Endothelial cell of umbilical vein (primary cell): ENCODE measurements at places on chromosomes 3 and 15.

DNA sequence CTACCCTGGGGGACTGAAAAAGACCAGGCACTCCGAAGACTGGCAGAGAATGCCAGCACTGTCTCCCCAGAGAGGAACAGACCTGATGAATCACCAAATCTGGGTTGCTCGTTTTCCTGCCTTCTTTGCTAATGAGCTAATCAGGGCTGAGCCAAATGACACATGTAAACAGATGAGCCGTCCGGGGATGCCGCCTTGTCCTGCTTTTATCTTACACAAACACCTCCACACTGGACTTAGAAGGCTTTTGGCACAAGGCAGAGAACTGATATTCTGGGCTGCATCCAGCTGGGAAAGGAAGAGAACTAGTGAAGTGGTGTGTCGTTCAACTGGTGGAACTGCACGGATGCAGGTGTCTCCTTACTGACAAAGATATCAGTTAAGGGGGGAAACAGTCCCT, 88.1 kb downstream of the MECOM start:
- DNase-seq: peak; percentile 85

- no peak for DNase-seq
These were observed 447 bp upstream of the SHQ1 start for GRCh38 chr3:72848703-72849081.

DNA sequence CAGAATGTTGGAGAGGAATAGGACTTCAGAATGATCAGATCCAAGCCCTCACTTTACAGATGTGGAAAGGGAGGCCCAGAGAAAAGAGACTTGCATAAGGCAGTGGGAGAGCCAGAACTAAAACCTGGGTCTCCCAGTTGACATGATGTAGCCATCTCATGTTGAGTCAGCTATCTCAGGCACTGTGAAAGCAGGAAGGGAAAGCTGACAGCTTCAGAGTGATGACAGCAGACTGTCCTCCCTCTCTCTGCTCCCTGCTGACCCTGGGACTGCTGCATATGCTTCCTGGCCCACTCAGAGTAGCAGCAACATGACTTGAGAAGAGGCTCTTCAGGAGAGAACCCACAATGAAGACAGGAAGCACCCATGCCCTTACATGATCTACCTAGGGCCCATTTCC, 14.7 kb downstream of the FHIT start:
- no peak for DNase-seq

- no peak for DNase-seq
These were observed 21.7 kb downstream of the GRIP2 start for GRCh38 chr3:14518432-14518802.

- peak; percentile 77 for DNase-seq
These were observed 138.0 kb downstream of the FBN1 start for GRCh38 chr15:48507416-48508065.

GRCh38 chr3:119300991-119301391, 6.8 kb downstream of the ARHGAP31 start:
- no peak for DNase-seq

GRCh38 chr3:46640927-46641326, 28.6 kb downstream of the FAM240A start:
- no peak for DNase-seq

- peak; percentile 43 for DNase-seq
These were observed 521.1 kb downstream of the NR2F2 start for GRCh38 chr15:96851613-96852012.

DNA sequence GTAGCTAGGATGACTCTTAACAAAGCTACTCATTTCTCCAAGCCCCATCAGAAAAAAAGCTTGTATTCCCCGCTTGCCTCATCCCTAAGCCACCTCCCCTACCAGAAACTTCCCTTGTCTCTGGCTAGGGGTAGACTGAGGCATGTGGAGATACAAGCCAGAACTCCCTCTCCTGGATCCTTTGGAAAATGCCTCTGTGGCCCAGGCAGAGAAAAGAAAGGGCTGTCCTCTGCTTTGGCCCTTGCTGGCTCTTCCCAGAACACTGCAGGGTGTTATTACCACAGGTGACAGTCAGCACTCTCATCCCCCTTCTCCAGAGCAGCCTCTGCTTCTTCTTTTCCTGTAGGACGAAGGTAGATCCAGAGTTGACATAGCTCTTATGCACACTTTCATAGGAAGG, 15.2 kb downstream of the RMDN3 start:
- DNase-seq: no peak

GRCh38 chr3:77489216-77489615, 449.3 kb downstream of the ROBO2 start:
- DNase-seq: no peak

GRCh38 chr3:71207632-71208031, 375.9 kb downstream of the FOXP1 start:
- no peak for DNase-seq

DNA sequence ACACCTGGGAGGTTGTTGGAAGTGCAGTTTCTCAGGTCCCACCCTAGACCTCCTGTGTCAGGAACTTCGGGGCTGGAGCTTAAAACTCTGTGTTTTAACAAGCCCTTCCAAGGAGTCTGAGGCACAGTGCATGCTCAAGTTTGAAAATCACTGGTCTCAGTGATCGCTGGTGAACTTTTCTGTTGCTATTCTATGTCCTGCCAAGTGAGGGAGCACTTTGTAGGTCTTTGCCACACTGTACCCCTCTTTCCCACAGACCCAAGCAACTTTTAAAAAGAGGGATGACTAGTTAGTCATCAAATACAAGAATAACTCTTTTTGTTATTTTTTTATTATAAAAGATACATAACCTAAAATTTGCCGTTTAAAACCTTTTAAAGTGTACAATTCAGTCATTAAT, 133.7 kb downstream of the AGBL1 start:
- no peak for DNase-seq

- no peak for DNase-seq
These were observed 573.3 kb downstream of the EPHB1 start for GRCh38 chr3:135368316-135368715.

- no peak for DNase-seq
These were observed 31.9 kb downstream of the STARD5 start for GRCh38 chr15:81291916-81292522.

- DNase-seq: peak; percentile 57
These were observed 296.7 kb downstream of the PTPRG start for GRCh38 chr3:61858054-61858453.

DNA sequence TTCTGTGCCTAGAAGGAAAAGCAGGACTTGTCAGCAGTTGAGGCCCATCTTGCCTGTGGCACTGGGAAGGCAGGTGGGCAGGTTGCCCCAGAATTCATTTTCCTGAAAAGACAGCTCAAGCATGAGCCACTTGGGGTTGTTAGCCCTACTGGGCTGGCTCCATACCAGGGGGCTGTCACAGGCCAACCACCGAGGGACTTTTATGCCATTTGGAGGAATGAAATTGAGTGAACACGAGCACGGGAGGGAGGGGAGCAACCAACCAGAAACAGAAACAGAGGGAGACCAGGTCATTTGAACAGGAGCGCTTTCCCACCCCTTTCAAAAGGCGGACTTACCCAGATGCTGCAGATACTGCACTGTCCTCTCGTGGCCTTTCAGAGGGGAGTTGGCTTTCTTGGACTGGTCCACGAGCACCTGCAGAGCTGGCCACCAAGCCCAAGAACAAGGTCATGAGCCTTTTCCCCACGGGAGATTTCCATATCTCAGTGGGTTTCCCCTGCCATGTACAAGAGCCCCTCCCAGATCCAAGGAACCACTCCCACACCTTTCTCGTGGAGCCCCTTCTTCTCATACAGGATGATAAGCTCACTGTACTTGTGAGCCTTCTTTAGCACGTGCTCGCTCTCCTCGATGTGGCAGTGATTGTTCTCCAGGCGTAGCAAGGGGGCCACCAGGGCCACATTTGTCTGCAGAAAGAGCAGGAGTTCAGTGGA, 9.9 kb upstream of the PLA2G4F start:
- DNase-seq: no peak

- DNase-seq: no peak
These were observed 209.4 kb upstream of the IGF1R start for GRCh38 chr15:98438907-98439306.

DNA sequence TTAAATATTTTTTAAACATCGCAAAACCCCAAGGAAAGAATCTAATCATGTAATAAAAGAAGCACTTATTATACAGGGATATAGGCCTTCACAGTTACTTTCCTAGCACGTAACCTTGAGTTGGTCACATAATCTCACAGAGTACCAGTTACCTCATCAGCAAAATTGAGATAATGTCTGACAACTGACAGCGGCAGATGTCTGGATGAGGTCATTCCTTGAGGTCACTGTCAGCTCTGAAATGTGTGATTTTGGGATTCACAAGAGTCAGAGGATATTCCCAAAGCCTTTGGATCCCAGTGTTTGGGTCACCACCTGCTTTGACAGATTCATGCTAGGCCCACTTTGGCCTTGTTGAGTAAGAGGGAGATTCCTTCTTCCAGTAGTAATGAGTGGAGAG, 151.4 kb upstream of the SEMA6D start:
- no peak for DNase-seq

DNA sequence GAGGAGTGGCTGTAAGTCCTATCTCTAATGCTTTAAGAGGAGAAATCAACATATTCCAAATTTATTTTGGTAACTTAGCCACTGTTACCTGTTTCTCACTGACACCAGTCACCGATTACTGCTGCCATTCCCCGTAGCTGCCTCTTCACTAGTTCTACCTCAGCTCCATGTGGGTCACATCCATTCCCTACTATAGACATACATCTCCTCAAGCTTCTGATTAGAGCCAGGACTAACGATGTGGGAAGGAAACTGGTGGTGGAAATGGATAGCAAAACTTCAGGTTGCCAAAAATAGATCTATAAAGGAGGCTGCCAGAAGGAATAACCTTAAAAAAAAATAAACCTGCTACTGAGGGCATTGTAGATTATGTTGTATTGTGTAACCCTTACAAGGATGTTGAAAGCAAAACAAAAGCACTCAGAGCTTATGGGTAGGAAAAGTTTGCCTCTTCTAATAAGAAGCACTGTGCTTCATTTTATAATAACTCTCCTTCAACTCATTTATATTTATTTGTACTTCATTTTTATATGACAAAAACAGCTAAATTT, 56.0 kb downstream of the KAT2B start:
- peak; percentile 66 for DNase-seq

GRCh38 chr3:188840290-188840689, 331.5 kb upstream of the TPRG1 start:
- no peak for DNase-seq

- no peak for DNase-seq
These were observed 28.8 kb downstream of the RBP2 start for GRCh38 chr3:139447486-139447885.

- DNase-seq: peak; percentile 26
These were observed 114.7 kb downstream of the GADL1 start for GRCh38 chr3:30779686-30780287.

- DNase-seq: no peak
These were observed 33.5 kb upstream of the SLC6A6 start for GRCh38 chr3:14368885-14369284.

DNA sequence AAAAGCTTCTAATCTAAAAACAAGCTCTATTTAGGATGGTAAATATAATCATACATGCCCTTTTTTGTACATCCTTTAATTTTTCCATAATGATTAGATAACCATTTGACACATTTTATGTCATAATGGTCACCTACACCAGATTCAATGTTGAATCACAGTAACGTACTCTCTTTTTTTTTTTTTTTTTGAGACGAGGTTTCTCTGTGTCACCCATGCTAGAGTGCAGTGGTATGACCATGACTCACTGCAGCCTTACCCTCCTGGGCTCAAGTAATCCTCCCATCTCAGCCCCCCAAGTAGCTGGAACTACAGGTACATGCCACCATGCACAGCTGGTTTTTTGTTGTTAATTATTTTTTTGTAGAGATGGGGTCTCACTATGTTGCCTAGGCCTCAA, 49.2 kb downstream of the PROS1 start:
- no peak for DNase-seq

GRCh38 chr3:47907784-47908183, 104.8 kb downstream of the DHX30 start:
- no peak for DNase-seq

DNA sequence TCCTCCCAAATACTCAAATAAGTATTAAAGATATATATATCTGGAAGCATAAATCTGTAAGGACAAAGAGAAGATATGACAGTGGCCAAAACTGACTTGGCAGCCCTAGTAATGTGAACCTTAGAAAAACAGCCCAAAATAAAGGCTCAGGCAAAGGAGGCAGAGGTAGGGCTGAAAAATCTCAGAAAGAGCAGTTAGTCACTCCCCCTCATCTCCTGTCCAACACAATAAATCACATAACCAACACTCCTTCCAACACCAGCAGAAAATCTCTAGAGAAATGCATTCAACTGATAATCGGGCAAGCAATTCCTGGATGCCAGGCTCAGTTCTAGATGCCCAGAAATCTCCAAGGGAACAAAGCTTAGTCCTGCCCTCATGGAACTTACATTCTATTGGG, 22.1 kb upstream of the CHRM5 start:
- no peak for DNase-seq

GRCh38 chr3:113210604-113211329, 590 bp upstream of the BOC start:
- DNase-seq: peak; percentile 10

DNA sequence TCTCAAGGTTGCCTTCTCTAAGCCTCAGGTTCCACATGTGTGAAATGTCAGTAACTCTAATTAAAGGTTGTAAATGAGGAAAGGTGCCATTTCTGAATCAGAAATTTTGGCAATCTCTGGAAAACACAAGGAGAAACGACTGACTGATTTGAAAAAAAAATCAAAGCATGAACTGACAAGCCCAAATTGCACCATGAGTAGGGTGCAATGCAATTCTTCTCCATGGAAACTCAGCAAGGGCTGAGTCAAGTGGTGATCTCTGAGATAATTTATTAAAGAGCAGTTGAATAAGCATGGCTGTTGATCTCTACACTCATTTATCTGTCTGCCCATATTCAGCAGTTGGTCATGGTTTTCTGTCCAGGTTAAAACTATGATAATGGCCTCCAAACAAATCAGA, 201.6 kb upstream of the CMC1 start:
- no peak for DNase-seq
